ENCODE measurements at places on chromosomes 1 and 21. TPM values are rescaled to one million over a fixed set of nuclear protein-coding genes. Genes with fewer than 3 reads are reported as not detected.
A peak's percentile ranks its signal among the peaks of the same experiment; 100 is the strongest.

DNA sequence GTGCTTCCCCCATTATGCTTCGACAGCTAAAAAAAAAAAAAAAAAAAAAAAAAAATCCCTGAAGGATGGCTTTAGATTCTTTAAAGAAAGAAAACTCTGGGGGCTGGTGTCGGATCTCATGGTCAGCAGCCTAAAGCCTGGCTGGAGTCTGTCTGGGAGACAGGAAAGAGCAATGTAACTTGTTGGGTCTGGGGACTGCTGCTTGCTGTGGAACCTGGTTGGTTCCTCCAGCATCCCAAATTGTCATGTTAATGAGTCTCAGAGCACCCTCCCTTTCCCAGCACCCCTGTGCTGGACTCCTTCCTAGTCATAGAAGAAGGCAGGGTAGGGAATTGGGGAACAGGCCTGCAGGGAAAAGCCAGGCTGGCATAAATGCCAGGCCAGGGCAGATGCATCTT, 3.0 kb downstream of the KCNC4 start:
- no peak for DNase-seq

DNA sequence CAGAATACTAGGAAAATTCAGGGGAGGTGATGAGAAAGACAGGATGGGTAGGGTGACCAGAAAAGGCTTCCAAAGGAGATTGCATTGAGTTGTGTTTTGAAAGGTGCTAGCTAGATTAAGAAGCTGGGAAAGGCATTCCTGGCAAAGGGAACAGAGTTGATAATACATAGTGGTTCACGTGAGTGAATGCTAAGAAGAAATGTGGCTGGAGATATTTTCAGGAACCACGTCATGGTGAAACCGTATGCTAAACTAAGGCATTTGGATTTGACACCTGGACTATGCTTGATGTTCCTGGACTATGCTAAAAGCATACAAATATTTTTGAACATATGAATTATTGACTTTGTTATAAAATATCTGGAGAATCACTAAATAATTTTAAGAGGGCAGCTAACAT, 14.7 kb downstream of the CCDC30 start:
- DNase-seq, result no peak

- DNase-seq, result no peak
Observed at GRCh38 chr1:70093250-70093975, 112.0 kb downstream of the LRRC40 start.

GRCh38 chr1:53599481-53599880, 139.5 kb downstream of the GLIS1 start:
- DNase-seq, result no peak

DNA sequence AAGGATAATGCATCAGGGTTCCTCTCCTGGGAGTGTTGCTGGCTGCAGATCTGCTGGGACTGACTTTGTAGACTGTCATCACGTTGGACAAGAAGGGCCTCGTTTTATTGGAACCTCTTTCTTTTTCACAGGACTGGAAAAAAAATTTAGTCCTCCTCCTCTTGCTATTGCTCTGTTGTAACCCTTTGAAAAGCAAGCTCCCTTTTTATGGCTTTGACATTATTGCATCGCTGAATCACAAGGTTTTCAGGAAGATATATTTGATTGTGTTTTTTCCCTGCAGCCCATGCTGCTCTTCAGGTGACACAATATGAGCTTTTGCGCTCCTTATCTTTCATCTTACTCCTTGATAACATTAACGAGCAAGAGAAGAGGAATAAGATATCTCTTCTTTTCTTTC, 290.9 kb downstream of the CAMTA1 start:
- DNase-seq, result no peak

Gene LHX8
- total RNA-seq, result not detected

DNA sequence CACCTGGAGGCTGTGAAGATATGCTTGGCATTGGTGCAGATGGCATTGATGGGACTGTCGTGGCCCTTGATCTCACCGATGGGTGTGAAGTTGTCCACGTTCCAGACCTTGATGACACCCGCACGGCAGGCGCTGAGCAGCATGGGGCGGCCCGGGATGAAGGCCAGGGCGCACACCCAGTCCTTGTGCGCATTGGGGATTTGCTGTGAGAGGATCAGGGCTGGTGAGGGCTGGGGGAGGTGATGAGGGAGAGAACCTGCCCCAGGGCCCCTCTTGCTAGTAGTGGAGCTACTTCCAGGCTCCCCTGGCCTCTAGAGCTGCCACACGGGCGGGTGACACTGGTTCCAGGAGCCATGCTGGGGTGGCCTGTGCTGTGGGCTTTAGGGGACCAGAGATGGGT, 48.8 kb downstream of the KIF21B start:
- peak; percentile 60 for DNase-seq

- DNase-seq, result no peak
Observed at GRCh38 chr1:246428542-246429308, 78.4 kb downstream of the SMYD3 start.

Gene FCGR1A
- 45.0 TPM for total RNA-seq

Gene PODN
- total RNA-seq, result 152 TPM

- DNase-seq, result no peak
Observed at GRCh38 chr1:31639543-31639942, 5.1 kb downstream of the PEF1 start.

GRCh38 chr1:92538413-92539061, 51.8 kb upstream of the GFI1 start:
- DNase-seq, result no peak

DNA sequence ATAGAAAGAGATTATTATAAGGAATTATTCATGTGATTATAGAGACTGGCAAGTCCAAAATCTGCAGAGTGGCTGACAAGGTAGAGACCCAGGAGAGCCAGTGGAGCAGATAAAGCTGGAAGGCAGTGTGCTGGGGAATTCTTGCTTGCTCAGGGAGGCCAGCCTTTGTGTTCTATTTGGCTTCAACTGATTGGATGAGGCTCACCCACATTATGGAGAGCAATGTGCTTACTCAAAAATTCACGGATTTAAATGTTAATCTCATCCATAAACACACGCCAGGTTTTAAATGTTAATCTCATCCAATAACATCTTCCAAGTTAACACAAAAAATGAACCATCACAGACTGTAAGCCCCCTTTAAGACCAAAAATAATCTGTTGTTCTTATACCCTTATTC, 30.2 kb upstream of the PHGDH start:
- no peak for DNase-seq

DNA sequence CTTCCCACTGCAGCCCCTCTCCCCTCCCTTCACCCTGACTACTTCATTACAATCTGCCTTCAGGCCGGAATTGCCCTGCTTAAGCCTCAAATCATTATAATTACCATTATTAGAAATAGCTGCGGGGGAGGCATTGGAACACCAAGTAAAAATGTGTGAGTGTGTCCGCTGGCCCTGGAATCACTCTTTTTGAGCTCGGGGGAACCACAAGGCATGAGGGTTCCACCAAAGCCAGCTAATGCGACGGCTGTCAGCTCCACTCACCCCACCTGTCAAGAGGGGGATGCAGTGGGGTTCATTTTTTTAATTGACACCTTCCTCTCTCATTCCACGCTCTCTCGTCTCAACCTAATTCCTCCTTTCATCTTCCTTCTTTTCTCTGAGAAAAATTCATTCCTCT, 177.2 kb downstream of the PBX1 start:
- DNase-seq, result no peak

GRCh38 chr1:52032785-52033131, 852 bp downstream of the KTI12 start:
- peak; percentile 83 for DNase-seq

Gene GCSAML
- total RNA-seq, result 0.06 TPM

GRCh38 chr1:63864224-63864641, 90.4 kb downstream of the ROR1 start:
- no peak for DNase-seq

DNA sequence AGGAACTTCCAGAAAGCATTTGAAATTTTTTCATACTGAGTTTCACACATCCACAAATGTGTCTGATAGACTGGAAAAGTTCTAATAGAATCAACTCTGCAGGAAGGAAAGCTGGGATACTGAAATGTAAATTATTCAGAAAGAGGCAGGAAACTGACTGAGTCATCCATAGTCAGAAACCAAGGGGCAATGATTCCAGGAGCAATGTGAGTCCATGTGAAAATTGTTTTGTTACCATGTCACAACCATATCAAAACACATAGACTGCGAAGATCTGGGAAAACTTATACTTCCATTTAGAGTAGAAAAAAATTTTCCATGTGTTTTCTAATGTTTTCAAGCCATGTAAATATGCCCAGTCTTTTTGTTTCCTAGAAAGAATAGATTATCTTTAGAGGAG, 142.3 kb upstream of the TMPRSS15 start:
- DNase-seq, result no peak

Gene TRABD2B
- total RNA-seq, result 10.6 TPM

All from aorta (tissue), 5 donors.